ENCODE measurements at places on chromosomes 3 and 15.
A peak's percentile ranks its signal among the peaks of the same experiment; 100 is the strongest.

DNA sequence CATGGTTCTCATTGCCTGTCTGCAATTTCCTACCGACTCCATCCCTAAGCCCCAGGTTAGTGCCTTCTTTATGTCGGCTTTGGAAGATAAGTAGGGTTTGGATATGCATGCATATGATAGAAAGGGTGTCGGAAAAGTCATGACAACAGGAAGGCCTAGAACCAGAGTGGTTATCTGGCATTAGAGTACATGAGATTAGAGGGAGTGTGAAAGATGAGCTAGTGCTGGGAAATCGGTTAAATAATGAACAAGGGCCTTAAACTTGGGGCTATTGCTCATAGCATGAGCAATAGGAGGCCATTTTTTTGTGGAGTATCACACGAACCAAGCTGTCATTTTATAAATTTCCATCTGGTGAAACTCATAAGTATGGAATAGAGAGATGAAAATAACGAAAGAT is 54.0 kb upstream of the LPP start:
- no peak for DNase-seq

DNA sequence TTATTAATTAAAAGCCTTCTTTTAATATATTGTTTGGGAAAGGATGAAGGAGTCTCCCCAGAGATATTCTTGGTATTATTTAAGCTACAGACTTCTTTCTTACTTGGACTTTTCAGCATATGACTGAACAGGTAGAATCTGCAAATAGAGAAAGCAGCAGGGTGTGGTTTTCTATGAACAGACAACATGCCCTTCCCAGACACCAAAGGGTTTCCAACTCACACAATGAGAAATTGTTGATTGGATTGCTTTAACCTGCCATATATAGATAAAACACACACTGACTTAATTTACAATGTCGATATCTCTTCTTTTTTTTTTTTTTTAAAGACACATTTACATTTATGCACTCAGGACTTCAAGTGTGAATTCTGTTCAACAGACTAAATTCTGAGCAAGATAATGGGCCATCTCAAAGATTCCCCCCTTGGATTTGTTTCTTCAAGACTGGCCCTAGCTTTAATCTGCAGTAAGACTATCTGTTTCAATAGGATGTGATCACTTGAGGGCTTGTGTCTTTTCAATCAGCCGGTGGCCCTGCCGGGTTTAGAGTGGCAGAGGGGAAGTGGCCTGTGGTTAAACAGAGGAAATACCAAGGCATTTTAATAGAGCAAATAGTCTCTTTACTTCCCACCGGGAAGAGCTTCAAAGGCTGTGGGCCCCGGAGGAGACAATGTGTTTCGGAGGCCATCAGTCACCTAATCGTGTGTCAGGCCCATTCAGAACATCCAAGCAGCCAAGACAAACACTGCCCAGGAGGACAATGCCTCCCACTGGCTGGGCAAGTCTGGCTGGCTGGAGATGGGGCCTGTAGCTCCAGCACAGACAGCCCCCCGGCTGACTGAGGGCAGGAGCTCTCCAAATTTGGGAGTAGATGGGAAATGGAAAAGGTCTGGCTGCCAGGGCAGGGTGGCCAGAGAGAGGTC is 6.1 kb downstream of the IL17RD start:
- peak; percentile 69 for DNase-seq

DNA sequence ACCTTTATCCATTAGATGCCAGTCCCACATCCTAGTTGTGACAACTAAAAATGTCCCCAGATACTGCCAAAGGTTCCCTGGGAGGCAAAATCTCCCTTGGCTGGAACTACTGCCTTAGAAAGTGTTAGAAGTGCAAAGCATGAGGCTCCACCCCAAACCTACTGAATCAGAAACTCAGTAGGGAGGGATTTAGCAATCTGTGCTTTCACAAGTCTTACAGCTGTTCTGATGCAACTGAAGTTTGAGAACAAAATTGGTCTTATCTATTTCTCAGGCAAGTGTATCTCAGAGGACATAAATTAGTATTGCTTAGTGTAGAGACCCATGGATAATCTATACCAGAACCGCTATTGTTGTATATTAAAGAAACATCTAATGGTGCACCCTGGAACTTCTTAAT is 70.2 kb downstream of the CLDN1 start:
- no peak for DNase-seq

GRCh38 chr3:50573566-50574443 is 4.5 kb downstream of the HEMK1 start:
- no peak for DNase-seq

DNA sequence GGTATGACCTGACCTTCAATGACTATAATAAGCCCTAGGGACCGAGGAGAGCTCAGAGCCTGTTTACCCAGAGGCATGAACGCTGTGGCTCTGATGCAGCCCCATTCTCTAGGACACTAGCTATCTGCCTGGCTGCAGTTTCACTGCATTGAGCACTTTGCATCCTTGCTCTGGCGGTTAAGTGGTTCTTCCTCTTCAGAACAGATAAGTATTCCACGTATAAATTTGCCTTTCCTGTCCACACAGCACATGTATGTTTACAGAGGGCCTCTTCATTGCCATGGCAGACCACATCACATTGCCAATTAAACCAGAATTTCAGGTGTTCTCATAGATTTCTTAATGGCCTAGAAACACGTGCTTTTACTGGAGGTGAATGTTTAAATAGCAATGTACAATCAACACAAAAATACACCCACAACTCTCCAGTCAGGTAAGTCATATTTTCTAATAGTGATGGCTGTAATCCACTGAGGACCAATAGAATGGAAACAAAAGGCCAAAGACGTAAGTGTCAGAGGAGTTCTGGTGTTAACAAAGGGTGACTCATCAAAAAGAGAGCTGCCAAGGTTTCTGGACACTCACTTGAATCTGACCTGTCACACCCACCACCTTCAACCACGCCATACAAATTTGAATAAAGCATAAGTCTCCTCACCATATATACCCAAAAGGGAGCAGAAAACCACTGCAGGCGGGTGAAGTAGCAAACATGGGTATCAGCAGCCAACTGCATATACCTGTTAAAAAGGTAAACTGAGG is 553.4 kb downstream of the OCA2 start:
- DNase-seq = no peak

DNA sequence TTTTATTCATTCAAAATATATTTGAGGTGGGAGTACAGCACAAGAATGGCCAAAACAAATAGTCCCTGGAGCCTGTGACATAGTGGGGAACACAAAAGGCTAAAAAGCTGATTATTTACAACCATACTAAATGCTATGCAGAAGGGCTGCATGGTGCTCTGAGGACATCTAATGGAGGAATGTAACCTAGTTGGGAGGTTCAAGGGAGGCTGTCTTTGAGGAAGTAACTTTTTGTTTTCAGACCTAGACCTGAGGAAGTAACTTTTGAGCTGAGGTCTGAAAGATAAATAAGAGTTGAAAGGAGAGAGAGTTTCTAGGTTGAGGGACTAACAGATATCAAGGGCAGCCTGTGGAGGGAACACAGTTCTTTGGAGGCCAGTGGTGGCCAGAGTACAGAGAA is 34.8 kb upstream of the RASA2 start:
- DNase-seq = peak; percentile 94

DNA sequence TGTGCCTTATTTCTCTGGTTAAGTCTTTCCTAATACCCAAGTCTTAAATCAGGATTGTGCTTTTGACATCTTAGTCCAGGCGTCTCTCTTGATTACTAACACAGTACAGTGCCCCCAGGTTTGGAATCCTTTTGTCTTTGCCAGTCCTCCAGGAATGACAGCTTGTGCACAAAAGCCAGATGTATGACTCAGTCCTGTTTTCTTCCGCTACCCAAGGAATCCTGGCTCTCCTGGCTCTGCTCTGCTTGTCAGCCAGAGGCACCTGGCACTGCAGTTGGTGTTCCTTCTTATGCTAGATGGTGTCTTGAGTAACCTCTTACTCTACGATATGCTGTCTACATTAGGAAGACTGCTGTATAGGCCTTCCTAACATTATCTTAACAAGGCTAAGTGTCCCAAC is 728.2 kb upstream of the NECTIN3 start:
- no peak for DNase-seq

Measured in common myeloid progenitor, CD34-positive (primary cell).